Right atrium auricular region (tissue), 2 donors: ENCODE measurements at places on chromosomes 12 and 14. TPM values are rescaled to one million over a fixed set of nuclear protein-coding genes. Genes with fewer than 3 reads are reported as not detected.

DNA sequence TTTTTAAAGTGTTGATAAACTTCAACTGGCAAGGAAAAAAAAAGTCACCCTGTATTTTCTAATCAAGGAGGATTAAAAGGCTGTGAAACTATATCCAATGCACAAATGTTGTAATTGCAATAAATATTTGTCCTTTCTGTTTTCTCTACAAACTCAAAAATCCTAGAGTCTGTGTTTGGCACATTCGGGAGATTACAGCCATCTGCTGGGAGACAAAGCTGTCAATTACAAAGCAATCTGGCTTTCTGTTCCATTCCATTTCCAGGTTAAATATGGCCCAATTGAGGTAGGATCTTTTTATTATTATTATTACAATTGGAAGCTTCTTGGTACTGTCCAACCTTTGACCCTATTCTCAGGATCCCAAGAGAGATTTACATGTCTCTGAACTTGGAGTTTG, 295.9 kb downstream of the DIO2 start:
- DNase-seq, result no peak

DNA sequence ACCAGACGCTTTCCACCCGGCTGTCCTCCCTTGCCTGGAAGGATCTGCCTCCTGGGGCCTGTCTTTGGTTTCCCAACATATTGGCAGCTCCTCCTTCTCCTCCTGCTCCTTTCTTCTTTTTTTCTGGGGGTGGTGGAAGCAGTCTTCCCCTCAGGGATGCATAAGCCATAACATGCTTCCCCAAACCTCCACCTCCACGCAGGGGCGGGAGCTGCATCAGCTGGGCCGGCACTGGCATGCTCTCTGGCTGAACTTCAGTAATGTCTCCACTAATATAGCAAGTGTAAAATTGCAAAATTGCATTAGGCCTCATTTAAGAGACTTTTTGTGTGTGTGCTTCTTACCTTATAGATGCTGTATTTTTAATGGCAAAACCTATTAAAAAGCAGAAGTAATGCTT, 58.6 kb downstream of the GLT1D1 start:
- no peak for DNase-seq

GRCh38 chr12:58435647-58436046, 484.7 kb downstream of the LRIG3 start:
- DNase-seq, result no peak

GRCh38 chr14:68519671-68520187, 273.1 kb downstream of the ZFP36L1 start:
- no peak for DNase-seq

The IFI27 gene
- total RNA-seq, result 140 TPM

The FOXN3 gene
- 90.3 TPM for total RNA-seq
